ENCODE measurements at places on chromosomes 3 and 15.
A peak's percentile ranks its signal among the peaks of the same experiment; 100 is the strongest.

DNA sequence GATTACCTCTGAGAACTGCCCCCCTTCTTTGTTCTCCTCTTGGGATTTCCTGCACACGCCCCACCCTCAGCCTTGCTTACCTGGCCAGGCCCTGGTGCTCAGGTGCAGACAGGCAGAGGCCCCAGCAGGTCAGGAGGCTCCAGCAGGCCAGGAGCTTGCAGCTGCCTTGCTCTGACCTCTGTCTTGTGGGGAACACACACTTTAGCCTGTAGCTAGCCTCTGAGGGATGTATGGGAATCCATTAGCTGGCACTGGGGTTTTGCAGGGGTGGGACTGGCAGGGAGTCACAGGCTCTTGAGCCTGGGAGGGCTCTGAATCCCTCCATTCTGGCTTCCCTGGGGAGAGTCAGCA is 2.7 kb downstream of the SMAD6 start:
- no peak for DNase-seq

- DNase-seq: no peak
Observed at GRCh38 chr3:61913701-61914100, 352.3 kb downstream of the PTPRG start.

DNA sequence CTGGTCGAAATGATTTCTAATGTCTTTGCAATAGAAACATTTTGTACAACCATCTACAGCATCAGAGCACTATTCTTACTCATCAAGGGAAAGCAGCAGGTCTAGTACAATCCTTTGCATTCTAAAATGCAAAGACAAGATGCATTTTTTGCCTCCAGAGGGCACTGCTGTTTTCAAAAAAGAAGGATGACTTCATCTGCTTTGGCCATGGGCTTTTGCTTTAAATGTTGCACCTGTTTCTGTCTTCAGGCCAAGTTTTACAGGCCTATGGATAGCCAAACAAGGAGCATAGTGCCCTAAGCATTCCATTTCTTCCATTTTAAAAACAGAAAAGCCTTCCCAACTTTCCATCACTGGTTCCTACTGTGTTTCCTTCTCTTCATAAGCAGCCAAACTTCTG is 3.4 kb downstream of the PARP9 start:
- peak; percentile 75 for DNase-seq

- DNase-seq: no peak
Observed at GRCh38 chr3:175066617-175067415, 207.7 kb downstream of the NAALADL2 start.

Data from T-helper 1 cell (primary cell).